Thyroid gland (tissue), 4 donors: ENCODE measurements at places on chromosomes 5 and 9. TPM values are rescaled to one million over a fixed set of nuclear protein-coding genes. Genes with fewer than 3 reads are reported as not detected.

- DNase-seq = no peak
- no peaks in the 10 kb centered on the region for H3K4me1 ChIP-seq
- no peak overlapping the region for H3K27ac ChIP-seq
- no peak overlapping the region for H3K4me3 ChIP-seq
- H3K27me3 ChIP-seq = no peaks in the 10 kb centered on the region
- H3K36me3 ChIP-seq = no peaks in the 10 kb centered on the region
Observed at GRCh38 chr9:76441551-76442322, 17.2 kb upstream of the GCNT1 start.

- H3K4me3 ChIP-seq = no peak overlapping the region
- no peaks in the 10 kb centered on the region for H3K27me3 ChIP-seq
- H3K27ac ChIP-seq = peak overlapping the region; percentile 19
- DNase-seq = no peak
- no peaks in the 10 kb centered on the region for H3K36me3 ChIP-seq
Observed at GRCh38 chr9:77598991-77599390, 49.1 kb downstream of the GNA14 start.

PRUNE2 gene
- 3.7 TPM for total RNA-seq

DNA sequence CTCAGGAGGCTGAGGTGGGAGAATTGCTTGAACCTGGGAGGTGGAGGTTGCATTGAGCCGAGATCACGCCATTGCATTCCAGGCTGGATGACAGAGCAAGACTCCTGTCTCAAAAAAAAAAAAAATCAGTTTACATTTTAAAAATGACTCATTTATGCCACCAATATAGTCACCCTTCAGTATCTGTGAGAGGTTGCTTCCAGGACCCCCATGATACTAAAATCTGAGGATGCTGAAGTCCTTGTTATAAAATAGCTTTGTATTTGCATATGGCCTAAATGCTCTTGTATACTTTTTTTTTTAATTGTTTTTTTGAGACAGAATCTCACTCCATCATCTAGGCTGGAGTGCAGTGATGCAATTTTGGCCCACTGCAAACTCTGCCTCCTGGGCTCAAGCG is 5.8 kb downstream of the OCLN start:
- no peak overlapping the region for H3K27ac ChIP-seq
- H3K27me3 ChIP-seq = no peaks in the 10 kb centered on the region
- no peaks in the 10 kb centered on the region for H3K36me3 ChIP-seq
- peaks cover 33% of the 10 kb centered on the region for H3K4me1 ChIP-seq
- no peak for DNase-seq

GRCh38 chr5:132425009-132425937 is 55.8 kb downstream of the SLC22A5 start:
- H3K36me3 ChIP-seq = peaks cover 6% of the 10 kb centered on the region
- DNase-seq = no peak
- H3K4me3 ChIP-seq = no peak overlapping the region
- H3K4me1 ChIP-seq = peaks cover 84% of the 10 kb centered on the region
- H3K27ac ChIP-seq = peak overlapping the region; percentile 25

DNA sequence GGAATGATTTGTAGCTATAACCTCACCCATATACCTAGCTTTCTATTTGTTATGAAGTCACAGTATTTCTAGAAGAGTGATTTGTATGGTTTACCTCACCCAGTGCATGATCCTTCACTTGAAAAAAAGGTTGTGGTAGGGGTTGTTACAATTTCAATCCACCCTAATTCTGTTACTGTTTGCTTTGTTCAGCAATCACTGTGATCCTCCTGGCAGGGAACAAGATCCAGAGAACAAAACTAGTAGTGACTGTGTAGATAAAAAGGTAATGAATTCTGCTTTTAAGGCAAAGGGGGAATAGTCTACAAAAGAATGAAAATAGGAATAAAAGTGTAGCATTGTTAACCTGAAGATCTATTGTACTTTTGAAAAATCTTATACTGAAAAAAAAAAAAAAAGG is 191.3 kb upstream of the SH3GL2 start:
- H3K4me1 ChIP-seq = no peaks in the 10 kb centered on the region
- H3K36me3 ChIP-seq = no peaks in the 10 kb centered on the region
- no peak overlapping the region for H3K4me3 ChIP-seq
- DNase-seq = no peak

DNA sequence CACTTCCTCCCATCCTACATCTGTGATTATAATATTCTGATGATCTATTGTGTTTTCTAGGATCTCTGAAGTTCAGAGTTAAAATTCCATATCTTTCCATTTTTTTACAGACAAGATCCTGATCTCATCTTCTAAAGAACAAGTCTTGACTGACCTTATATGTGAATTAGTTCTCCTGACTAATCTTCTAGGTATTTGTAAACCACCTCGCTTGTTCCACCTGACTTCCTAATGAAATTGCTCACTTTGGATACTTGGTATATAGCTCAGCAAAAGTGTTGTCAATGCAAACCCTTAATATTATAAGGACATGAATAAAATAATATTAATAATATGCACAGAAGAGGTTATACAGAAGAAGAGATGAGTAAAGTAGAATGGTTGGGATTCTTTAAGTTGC is 68.2 kb upstream of the NR4A3 start:
- no peaks in the 10 kb centered on the region for H3K27me3 ChIP-seq
- no peak for DNase-seq
- no peak overlapping the region for H3K27ac ChIP-seq
- H3K36me3 ChIP-seq = no peaks in the 10 kb centered on the region
- H3K4me1 ChIP-seq = no peaks in the 10 kb centered on the region

DNA sequence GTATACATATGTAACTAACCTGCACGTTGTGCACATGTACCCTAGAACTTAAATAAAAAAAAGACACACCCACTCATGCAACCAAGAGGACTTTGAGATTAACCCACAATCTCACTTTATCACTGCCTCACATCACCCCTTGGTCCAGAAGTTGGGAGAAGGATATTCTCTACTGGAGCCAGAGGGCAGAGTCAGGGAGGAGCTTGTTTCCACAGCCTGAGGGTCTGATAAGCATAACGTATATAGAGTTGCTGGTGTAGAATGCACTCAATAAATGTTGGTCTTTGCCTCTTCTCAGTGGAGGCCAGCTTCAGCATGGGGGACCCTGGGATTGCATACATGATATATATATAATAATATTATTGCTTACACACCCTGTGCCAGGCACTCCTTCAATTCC is 10.1 kb downstream of the KCNV2 start:
- peaks cover 22% of the 10 kb centered on the region for H3K4me1 ChIP-seq
- H3K36me3 ChIP-seq = no peaks in the 10 kb centered on the region
- H3K27me3 ChIP-seq = no peaks in the 10 kb centered on the region
- no peak overlapping the region for H3K4me3 ChIP-seq
- no peak overlapping the region for H3K27ac ChIP-seq
- DNase-seq = no peak

- peaks cover 24% of the 10 kb centered on the region for H3K4me1 ChIP-seq
- H3K36me3 ChIP-seq = no peaks in the 10 kb centered on the region
- H3K27ac ChIP-seq = no peak overlapping the region
- DNase-seq = peak; percentile 83
- no peaks in the 10 kb centered on the region for H3K27me3 ChIP-seq
Observed at GRCh38 chr9:34430843-34431437, 27.4 kb downstream of the FAM219A start.

GRCh38 chr9:92547356-92547755 is 11.6 kb upstream of the ECM2 start:
- no peaks in the 10 kb centered on the region for H3K27me3 ChIP-seq
- no peak overlapping the region for H3K4me3 ChIP-seq
- no peaks in the 10 kb centered on the region for H3K4me1 ChIP-seq
- no peak overlapping the region for H3K27ac ChIP-seq
- DNase-seq = no peak
- H3K36me3 ChIP-seq = no peaks in the 10 kb centered on the region

DNA sequence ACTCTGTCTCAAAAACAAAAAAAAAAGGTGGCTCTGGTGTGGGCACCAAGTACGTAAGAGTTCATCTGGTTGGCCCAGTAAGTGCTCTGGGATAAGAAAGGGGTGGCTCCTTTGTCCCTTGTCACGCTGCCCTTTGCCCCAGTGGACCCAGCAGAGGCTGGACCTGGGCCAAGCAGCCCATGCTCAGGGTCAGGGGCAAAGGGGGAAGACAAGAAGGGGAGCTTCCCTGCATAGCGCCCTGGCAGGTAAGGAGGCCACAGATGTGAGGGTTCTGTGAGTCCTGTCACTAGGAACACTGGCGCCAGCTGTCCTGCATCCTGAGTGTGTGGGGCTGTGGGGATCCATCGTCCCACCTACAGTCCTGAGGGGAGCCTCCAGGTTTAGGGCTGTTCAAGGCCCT is 65.3 kb downstream of the GADD45G start:
- peaks cover 60% of the 10 kb centered on the region for H3K4me1 ChIP-seq
- H3K4me3 ChIP-seq = no peak overlapping the region
- no peaks in the 10 kb centered on the region for H3K27me3 ChIP-seq
- DNase-seq = no peak

CARD6 gene
- total RNA-seq = 32.1 TPM
